ENCODE measurements at places on chromosomes 3 and 15.

- DNase-seq = no peak
These were observed 4.3 kb downstream of the CSRNP1 start for GRCh38 chr3:39149059-39149455.

- DNase-seq = no peak
These were observed 28.4 kb downstream of the CA12 start for GRCh38 chr15:63353261-63353660.

GRCh38 chr15:99556011-99556410 lies 9.8 kb upstream of the MEF2A start:
- DNase-seq = no peak

DNA sequence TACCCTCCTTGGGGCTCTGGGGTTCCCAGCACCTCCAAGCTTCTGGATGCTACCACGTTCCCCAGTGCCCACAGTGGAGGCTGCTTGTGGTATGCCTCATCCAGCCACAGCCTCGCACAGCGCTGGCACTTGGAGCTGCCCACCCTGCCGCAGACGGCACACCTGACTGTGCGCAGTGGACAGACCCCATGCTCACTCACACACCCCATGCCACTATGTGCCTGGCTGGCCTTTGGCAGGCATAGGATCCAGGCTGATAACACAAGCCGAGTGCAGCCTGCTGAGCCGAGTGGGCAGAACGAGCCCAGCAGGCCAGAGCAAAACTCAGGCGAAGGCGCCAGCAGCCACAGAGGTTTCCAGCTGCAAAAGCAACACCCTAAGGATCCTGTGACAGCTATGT lies 311.5 kb downstream of the ULK4 start:
- DNase-seq = no peak

GRCh38 chr3:13378155-13378554 lies 42.0 kb downstream of the NUP210 start:
- DNase-seq = no peak

DNA sequence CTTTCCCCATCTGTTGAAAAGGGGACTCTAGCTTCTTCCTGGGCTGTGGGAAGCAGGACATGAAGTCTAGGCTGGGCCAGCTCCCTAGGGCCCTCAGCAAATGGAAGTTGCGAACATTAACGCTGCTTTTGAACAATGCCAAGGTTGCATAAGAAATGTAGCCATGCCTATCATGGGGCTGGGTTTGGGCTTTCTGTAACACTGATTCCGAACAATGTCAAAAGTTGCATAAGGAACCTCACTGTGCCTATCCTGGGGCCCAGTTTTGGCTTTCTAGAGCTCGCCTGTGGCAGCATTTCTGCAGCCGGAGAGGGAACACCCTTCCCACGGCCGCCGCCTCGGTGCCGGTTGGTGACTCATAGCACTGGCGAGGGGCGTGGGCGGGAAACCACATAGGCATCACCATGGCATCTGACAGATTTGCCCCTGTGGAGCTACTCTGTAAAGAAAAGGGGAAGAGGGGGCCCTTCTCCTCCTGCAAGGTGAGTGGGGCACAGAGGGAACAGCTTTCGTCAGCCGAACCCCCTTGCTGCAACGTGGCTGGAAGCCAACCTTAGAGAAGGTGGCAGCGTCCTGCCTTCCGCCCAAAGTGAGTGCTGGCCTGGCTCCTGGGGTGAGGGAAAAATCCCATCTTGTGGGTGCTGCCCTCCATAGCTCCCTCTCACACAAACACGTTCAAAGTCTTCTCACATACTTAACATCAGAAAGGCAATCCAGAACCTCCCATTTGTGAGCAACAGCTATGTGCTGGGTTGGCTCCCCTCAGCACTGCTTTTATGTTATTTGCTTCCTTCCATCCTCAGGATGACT lies 46.6 kb upstream of the ATP2B2 start:
- DNase-seq = no peak

DNA sequence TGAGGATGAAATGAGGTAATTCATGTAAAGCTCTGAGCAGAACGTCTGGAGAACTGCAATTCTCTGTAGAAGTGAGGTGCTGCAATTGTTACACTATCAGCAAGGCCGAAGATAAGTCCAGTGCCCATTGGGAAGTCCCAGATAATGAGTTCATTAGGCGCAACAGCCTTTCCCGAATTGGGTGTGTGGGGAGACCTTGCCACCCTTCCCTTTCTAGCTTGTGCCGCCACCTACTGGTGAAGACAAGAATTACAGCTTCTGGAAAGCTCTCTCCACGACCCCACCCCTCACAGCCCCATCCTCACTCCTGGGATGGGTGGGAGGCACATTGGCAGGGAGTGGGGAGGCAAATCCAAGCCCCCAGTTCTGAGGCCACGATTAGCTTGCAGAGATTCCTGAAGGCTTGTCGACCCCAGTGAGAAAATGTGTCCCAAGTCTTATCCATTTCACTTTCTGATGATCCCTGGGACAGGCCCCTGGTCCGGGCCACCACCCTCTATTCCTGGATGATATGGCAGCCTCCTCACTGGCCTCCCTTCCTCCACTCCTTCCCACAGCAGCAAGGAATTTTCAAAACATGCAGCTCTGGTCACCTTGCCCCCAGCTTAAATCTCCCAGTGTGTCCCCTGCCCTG lies 36.4 kb downstream of the FAM3D start:
- DNase-seq = peak; percentile 71

- DNase-seq = no peak
These were observed 74.9 kb downstream of the DAPK2 start for GRCh38 chr15:63971427-63971805.

DNA sequence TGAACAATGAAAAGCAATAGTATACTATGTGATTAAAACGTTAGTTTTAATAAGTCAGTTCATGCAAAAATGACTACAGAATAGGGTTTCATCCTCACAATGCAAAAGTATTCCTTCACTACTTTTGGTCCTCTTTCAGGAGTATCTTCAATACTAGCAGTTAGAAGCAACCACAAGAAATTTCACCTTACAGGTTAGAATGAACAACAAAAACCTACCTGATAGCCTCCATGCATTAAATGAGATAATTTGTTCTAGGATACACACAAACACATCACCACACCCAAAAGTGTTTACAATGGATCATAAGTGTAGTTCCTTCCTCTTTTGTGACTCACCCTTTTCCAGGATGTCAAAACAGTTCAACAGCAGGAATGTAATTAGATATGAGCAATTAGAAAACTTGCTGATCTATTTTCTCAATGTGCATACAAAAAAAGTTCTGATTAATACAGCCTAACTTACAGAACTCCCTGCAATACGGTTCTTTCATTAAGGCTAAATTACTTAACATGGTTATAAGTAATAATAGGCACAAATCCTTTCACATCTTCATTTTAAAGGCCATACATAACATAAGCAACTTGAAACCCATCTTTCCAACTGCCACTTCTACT lies 21.6 kb downstream of the UACA start:
- peak; percentile 70 for DNase-seq

- peak; percentile 75 for DNase-seq
These were observed 23.5 kb upstream of the CLN6 start for GRCh38 chr15:68252925-68253534.

- DNase-seq = no peak
These were observed 94.6 kb downstream of the FILIP1L start for GRCh38 chr3:100019719-100020118.
